ENCODE measurements at places on chromosomes 6 and 20.

DNA sequence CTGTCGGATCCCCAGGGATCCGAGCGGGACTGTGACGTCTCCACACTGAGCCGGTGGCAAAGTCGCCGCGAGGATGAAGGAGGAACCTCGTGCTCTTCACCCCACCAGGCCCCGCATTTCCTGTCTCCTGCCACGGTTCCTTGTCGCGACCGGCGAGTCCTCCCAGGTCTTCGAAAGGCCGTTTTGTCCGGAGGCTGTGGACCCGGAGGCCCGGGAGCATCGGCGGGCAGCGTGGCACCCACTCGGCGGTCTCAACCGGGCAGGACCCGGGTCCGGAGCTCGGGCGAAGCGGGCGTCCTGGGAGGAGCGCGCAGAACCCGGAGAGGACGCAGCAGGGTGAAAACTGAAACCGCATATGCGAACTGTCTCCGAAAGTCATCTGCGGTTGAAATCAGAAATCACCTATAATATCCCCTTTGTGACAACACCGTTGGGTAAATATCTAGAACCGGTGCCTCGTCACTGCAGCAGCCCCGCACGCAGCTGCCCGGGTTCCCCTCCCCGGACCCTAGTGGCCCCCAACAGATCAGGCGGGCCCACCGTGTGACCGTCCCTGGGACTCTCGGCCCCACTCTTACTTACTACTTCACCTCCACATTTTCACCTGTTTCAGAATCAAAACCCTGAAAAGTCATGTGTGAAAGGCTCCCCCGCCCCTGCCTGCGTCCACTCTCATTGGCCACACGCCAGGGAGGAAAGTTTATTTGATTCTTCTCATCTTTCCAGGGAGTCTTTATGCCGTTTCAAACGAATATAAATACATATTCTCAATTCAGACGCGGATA lies 3.1 kb upstream of the ULBP2 start:
- DNase-seq, result no peak

GRCh38 chr6:168962886-168963285 lies 290.8 kb downstream of the THBS2 start:
- no peak for DNase-seq

- no peak for DNase-seq
Observed at GRCh38 chr20:5180933-5181332, 54.1 kb downstream of the CDS2 start.

DNA sequence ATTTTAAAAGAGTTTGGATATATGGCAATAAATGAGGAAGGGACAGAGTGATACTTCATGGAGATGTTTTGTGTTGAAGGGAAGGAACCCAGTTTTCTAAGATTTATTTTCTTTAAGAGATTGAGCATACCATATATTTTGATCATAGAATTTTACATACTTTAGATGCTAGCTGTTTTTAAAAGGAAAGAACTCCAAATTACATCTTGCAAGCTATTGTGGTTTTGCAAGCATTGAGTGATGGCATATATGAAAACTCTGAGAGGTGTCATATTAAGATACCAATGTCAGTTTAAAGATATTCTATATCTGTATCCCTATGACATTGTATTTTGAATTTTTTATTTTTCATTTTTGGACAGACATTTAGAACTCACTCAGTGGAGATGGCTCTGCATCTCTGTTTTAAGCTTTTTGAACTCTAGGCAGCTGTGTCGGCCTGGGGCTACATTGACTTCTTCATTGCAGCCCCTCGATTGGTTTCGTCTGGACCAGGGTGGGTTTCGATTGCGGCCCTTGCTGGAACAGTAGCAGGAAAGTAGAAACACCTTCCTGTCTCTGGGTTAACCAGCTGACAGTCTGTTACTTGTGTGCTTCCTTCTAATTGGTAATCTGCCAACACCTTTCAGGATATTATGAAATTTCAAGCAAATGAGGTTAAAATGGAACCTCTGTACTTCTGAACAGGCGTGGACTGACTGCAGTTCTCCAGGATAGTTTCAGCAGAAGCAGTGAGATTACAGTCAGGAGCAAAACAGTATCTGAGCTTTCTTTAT lies 14.0 kb downstream of the IGF2R start:
- no peak for DNase-seq

GRCh38 chr6:95185874-95186273 lies 391.5 kb upstream of the MANEA start:
- DNase-seq, result no peak

- DNase-seq, result no peak
Observed at GRCh38 chr6:170369403-170369802, 62.8 kb downstream of the FAM120B start.

DNA sequence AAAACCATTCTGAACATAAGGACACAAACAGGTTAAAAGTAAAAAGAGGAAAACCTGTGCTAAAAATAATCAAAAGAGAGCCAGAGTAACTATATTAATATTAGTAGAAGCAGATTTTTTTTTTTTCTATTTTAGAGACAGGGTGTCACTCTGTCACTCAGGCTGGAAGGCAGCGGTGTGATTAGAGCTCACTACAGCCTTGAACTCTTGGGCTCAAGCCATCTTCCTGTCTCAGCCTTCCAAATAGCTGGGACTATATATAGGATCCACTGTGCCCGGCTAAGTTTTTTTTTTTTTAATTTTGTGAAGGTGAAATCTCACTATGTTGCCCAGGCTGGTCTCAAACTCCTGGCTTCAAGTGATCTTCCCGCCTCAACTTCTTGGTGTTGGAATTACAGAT lies 33.4 kb upstream of the PLN start:
- DNase-seq, result no peak

DNA sequence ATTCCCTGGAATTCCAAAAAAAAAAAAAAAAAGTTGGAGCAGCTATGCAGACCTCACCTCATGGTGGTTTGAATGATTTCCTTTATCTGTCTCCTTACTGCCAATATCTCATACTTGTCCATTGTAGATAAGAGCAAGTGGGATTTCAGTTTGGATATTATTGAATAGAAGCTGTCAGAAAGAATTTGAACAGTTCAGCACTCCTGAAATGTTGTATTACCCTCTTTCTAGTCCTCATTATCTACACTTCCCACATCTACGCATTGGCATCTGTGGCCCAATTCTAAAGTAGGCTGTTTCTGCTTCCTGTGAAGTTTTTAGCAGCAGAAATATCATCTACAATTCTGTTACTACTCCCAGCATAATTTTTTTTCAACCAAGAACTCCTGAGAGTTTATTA lies 68.2 kb upstream of the KHDRBS2 start:
- DNase-seq, result no peak

- peak; percentile 58 for DNase-seq
Observed at GRCh38 chr6:44128020-44128917, 915 bp downstream of the TMEM63B start.

GRCh38 chr6:168159506-168159905 lies 80.5 kb upstream of the FRMD1 start:
- no peak for DNase-seq

DNA sequence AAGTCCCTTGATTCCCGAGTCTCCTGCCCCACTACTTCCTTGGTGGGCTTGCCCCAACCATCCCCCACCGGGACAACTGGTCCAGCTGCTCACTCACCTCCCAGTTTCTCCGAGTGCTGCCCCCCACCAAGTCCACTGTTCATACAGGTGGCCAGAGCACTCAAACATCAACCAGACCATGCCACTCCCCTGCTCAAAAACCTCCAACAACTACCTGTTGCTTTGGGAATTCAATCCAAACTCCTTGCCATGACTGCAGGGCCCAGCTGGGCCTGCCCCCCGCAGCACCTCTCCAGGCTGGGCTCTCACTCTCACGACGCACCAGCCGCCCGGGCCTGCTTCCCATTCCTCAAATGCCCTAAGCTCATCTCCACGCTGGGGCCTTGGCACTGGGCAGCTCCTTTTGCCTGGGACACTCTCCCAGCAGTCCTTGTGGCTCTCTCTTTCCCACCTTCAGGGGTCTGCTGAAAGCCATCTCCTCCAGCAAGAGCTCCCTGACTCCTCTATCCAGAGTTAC lies 97.5 kb downstream of the NFATC2 start:
- DNase-seq, result no peak

DNA sequence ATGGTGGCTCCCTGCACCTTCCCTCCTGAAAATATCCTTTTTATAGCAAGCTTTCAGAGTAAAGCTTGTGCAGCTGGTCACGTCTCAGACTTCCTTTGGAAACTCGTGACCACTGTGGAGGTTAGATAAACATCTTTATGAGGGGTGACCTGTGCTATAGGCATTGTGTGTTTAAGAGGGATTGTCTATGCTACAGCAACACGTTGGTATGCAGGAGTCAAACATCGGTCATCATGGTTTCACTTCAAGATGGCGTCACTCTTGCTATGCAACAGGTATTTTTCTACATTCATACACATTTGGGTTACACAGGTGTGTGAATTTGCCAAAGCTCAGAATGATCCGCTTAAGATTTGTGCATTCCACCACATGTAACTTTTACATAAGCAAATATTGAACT lies 14.6 kb upstream of the BLCAP start:
- DNase-seq, result no peak

- no peak for DNase-seq
Observed at GRCh38 chr20:4171538-4172116, 156.3 kb upstream of the RNF24 start.

DNA sequence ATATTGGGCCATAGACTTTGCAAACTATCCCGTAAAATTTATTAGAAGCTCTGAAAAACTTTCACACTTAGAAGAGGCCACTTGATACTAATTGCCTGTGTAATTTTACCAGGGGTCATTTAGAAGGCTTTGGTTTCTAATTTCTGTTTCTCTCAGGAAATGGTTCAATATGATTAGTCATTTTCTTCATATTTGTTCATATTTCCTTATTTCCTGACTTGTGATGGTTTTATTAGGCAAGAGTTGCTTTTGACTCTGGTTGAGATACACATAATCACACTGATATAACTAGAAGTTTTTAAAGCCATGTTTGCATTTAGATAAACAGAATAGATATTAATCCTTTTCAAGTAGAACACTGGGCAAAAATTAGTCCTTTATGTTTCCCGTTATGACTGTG lies 11.8 kb upstream of the HBS1L start:
- DNase-seq, result no peak

GRCh38 chr6:3500262-3501014 lies 43.6 kb upstream of the SLC22A23 start:
- no peak for DNase-seq

DNA sequence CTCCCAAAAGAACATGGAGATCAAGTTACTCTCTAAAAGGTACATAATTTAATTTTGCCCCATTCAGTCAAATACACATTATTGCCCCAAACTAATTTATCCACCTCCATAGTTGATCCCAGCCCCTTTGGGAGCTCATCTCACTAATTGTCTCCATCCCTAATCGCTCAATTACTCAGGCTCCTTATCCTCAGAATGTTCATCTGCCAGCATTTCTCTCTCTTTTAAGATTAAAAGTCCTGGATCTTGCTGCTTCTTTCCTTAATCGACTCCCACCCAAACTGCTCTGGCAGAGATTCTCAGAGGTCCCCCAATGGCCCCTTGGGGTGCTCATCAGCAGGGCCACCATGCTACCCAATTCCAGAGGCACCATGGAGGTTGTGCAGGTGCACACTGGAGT lies 18.4 kb upstream of the NNAT start:
- no peak for DNase-seq

DNA sequence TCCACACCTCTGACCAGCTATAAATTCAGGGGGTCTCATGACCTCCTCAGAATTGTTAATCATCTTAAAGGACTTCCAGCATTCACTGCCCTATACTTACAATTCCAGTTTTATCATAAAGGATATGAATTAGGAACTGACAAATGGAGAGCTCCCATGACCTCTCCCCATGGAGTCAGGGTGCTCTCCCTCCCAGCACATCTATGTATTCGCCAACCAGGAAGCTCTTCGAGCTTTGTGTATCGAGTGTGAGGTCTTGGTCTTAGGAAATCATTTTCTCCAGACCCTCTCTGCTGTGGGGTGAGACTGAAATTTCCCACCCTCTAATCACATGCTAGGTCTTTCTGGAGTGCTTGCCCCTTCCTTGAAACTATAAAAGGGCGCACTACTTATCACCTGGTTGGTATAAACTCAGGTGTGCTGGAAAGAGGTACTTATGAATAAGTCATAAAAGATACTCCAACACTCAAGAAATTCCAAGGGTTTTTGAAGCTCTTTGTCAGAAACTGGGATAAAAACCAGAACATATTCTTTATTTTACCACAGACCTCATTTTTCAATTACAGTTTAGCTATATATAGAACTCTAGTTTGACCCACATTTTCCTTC lies 238.4 kb upstream of the OPRM1 start:
- DNase-seq, result no peak

GRCh38 chr6:47302043-47302442 lies 7.7 kb downstream of the TNFRSF21 start:
- no peak for DNase-seq

DNA sequence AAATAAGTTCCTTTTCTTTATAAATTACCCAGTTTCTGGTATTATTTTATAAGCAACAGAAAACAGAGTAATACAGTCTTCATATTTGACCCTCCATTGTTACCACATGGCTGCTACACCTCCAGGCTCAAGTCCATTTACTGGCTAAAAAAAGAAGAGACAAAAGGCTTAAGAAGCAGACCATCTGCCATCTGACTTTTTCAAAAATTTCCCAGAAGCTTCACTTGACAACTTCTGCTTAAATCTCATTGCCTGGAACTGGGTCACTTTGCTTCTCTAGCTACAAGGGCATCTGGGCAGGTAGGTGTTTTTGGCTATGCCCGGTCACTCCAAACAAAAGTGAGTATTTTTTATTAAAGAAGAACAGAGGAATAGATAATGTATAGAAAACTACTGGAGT lies 118.0 kb downstream of the GRM1 start:
- no peak for DNase-seq

GRCh38 chr6:158661156-158661685 lies 11.4 kb downstream of the SYTL3 start:
- no peak for DNase-seq

DNA sequence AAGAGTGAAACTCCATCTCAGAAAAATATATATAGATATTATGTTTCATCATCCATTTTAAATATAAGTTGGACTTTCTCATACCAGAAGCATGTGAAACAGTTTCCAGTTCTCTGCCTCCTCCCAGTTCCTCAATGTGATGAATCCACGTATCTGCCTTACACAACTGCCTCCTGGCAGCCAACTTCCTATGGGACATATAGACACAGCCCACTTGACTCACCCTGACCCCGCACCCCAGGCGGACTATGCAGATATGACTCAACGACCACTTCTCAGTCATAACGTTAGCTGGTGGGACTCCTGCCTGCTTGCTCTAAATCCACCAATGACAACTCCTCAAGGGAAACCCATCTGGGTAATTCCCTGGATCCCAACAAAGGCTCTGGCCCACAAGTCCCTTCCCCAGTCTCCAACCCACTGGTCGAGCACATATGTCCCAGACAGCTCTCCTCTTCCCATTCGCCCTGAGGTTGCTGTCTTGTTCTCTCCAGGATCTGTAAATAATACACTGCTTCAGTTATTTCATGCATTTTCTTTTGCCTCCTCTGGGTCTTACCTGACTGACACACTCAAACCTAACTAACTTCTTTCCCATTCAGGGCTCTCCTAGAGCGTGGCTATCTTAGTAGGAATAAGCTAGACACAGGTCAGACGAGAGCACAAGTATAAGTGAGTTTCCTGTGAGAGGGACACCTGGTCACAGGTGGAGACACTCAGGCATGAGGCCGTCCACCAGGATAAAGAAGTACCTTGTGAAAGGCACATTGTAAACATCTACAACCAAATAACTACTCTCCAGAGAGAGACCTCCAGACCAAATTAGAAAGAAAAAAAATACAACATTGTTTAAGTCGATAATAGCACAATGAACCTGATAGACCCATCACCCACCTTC lies 548.5 kb downstream of the CD83 start:
- no peak for DNase-seq
